Stimulated activated CD4-positive, alpha-beta T cell treated with anti-CD3 and anti-CD28 coated beads, Interleukin-4, amount 100 ng/mL, for 1 hour (primary cell): ENCODE measurements at places on chromosomes 7 and 10.

- no peak for DNase-seq
These were observed 441.4 kb downstream of the CNTNAP2 start for GRCh38 chr7:146557971-146558469.

DNA sequence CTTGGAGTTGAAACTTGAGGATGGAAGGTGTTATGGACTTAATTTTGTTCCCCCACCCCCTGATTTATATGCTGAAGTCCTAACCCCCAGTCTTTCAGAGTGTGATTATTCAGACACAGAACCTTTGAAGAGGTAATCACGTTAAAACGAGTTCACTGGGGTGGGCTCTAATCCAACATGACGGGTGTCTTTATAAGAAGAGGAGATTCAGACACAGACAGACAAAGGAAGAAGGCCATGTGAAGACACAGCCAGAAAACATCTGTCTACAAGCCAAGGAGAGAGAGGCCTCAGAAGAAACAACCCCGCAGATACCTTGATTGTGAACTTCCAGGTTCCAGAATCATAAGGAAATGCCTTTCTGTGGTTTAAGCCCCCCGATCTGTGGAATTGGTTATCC lies 37.0 kb downstream of the GHRHR start:
- DNase-seq: no peak

GRCh38 chr7:124351950-124352349 lies 319.1 kb upstream of the TMEM229A start:
- DNase-seq: no peak

GRCh38 chr7:98378210-98378819 lies 22.6 kb downstream of the BAIAP2L1 start:
- DNase-seq: no peak

GRCh38 chr7:93148144-93148543 lies at the start of gene SAMD9L:
Gene SAMD9L, minus strand, starts transcription at chr7:93148385. Its CDS starts 12,414 bp downstream, at chr7:93135971.
- DNase-seq: no peak

DNA sequence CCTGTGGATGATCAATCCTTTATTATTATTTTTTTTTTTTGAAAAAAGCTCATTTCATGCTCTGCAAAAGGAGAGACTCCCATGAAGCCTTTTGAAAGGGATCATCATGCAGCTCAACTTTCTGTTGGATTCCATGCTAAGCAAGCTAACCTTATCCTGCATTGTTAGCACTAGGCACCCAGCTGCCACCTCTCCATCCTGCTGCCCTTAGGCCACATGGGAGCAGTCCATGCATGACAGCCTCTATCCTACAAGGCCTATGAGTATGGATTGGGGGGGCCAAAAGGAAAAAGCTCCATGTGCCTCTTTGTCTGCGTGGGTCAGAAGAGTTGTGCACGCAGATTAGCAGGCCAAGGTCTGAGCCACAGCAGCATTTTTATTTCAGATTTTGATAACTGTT lies 19.2 kb downstream of the SMNDC1 start:
- DNase-seq: no peak

GRCh38 chr7:116571037-116571436 lies 46.2 kb downstream of the CAV1 start:
- DNase-seq: no peak

DNA sequence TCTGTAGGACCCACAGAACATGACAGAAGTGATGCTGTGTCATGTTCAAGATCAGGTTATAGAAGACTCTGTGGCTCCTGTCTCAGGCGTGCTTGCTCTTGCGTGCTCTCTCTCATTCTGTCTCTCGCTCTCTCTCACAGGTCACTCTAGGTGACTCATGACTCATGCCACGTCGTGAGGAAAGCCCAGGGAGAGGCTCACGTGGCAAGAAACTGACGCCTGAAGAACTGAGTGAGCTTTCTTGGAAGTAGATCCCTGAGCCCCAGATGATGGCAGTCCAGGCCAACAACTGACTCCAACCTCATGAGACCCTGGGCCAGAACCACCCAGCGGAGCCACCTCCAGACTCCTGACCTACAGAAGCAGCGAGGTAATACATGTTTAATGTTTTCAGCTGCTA lies 103.3 kb downstream of the DNMBP start:
- no peak for DNase-seq

- DNase-seq: no peak
These were observed 229.3 kb downstream of the DGKB start for GRCh38 chr7:14673202-14673601.

GRCh38 chr7:90621125-90621746 lies 25.1 kb downstream of the CDK14 start:
- no peak for DNase-seq

DNA sequence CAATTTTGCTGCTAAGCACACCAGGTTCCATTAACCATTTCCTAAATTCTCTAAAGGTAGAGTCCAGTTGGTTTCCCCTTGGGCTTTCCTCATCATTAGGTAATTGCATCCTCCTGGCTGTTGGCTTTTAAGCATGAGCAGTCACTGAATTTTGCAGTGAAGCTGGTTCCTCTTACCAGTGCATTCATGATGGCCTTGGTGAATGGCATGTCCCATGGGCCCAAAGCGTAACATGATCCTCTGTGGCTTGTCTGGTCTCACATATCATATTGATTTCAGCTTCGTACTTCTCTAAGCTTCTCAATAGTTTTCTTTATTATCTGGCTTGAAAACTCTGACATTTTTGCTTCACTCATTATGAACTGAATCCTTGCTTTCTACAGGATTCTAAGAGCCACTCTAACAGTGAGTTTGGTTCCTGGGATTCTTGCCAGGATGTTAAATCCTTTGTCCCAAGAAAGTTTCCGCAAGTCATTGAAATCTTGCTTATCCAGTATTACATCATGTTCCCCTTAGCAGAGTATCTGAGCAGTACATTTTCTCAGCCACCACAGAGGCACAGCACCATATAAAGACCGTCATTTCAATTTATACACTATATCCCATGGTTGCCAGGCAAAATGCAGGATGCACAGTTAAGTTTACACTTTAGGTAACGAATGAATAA lies 134.2 kb downstream of the PTN start:
- no peak for DNase-seq

- no peak for DNase-seq
These were observed 57.0 kb downstream of the P4HA1 start for GRCh38 chr10:73039635-73040034.

DNA sequence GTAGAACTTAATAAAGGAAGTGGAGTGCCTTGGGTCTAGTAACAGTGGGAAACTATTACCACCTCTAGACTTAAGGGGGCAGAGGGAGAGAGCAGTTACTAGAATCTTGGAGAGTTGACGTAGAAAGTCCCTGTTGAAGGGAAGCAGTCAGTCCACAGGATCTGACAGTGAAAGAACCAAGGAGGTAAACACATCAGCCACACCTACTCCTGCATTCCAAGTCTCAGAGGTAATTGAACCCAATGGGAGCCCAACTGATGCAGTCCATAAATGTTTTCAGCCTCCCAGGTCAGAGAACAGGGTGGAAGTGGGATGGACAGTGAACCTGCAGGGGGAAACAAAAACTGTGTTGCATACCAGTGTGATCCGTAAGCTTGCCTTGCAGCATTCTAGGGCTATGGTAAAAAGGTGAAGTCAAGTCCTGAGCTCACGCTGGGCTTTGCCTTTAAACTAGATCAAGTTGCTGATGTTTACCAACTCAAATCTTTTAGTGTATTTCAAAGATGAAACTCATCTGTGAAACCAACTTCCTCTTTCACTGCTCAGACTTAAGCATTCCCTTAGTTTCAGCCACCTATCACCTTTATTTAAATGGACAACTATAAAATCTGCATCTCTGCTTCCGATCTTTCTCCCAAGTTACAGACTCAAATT lies 57.2 kb downstream of the SLC16A12 start:
- no peak for DNase-seq

DNA sequence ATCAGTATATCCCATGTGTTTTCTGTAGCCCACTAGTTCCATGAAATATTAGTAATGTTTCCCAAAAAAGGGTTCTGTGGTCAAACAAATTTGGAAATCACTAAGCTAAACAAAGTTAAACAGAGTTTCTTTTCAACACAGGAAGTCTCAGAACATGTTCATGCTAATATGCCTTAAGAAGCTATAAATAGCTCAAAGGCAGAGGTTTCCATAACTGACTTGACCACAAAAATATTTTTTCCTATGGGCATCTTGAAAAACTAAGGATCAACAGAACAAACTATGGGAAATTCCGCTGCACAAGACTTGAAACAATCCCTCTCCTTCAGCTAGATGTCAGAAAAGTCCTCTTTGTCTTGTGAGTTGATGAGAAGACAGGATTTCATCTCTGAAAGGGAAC lies 59.7 kb downstream of the SEM1 start:
- DNase-seq: no peak

DNA sequence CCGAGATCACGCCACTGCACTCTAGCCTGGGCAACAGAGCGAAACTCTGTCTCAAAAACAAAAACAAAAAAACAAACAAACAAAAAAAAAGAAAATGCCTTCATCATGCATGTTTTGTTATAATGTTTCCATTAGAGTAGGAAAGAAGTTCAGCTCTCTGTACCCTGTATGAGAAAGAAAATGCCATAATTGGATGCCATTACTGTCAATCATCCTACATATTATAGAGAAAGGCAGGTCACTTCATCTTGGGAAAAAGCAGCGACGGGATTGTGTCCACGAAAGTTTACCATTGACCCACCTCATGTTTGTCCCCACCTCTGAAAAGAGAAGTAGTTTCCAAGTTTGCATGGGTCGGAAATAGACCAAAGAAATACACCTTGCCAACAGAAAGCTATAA lies 33.8 kb downstream of the SEC61G start:
- no peak for DNase-seq

DNA sequence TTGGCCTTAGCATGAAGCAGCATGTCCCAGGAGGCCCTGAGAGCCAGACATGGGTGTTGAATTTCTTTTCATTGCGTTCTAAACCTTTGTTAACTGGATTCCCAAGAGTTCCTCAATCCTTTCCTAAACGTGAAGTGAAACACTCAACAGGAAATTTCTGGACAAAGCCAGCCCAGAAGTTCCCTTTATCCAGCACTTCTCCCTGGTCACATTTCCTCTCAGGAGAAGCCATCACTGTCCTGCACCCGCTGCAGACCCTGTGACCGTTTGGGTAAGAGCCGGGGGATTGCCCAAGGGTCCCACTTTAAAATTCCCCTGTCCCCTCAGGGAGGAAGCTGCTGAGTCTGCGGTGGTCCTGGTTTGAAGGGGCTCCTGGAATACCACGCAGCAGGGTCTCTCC lies 88.0 kb upstream of the ZPBP start:
- no peak for DNase-seq

DNA sequence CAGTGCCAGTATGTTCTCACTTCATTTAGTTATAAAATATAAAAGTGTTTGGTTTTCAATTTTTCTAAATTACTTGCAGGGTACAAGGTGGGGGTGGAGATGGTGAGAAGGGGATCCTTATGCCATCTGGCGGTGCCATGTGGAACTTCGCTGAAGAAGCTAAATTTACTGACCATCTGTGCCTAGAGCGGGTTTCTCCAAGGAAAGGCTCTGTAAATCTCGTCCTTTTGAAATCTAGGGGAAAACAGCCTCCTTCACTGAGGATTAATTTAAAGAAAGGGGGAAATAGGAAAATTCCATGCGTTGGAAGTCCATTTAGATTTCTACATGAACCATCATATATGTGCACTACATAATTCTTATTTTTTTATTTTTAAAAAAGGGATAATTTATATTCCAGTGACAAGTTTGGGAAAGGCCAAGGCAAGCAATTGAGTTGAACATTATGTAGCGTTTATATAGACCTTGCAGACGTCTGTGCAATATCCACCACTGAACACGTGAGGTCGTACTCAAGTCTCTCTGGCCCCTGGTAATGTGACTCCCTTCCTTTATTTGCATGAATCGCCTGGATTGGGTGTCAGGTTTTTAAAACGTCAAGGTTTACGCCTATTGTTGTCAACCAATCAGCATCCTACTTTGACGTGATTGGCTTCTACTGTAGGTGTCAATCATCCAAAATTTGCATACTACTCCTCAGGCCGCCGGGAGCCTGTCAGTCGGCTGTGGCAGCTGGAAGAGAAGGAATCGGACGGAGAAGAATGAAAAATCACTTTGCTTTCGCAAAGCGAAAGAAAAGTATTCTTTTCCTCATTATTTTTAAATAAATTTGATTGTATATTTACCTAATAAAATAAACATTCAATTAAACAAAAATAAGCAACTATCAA lies 297.1 kb upstream of the NFE2L3 start:
- DNase-seq: no peak

GRCh38 chr10:126201603-126202002 lies 186.7 kb downstream of the ADAM12 start:
- no peak for DNase-seq

- no peak for DNase-seq
These were observed 625.5 kb downstream of the KCNMA1 start for GRCh38 chr10:77011874-77012811.

- DNase-seq: no peak
These were observed 296.7 kb downstream of the GFRA1 start for GRCh38 chr10:115976342-115976741.

DNA sequence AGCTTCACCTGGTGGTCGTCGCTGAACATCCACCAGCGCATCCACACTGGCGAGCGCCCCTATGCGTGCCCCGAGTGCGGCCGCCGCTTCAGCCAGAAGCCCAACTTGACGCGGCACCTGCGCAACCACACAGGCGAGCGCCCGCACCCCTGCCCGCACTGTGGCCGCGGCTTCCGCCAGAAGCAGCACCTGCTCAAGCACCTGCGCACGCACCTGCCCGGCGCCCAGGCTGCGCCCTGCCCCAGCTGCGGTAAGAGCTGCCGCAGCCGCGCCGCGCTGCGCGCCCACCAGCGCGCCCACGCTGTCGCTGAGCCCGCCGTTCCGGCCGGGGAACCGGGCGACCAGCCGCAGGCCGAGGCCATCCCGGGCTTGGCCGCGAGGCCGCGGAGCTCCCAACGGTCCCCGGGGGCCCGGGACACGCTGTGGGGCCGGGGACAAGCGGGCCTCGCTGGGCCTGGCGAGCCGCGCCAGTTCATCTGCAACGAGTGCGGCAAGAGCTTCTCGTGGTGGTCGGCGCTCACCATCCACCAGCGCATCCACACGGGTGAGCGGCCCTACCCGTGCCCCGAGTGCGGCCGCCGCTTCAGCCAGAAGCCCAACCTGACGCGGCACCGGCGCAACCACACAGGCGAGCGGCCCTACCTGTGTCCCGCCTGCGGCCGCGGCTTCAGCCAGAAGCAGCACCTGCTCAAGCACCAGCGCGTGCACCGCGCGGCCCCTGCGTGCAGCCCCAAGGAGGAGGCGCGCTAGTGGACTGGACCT lies 18.4 kb downstream of the ZNF775 start:
- DNase-seq: no peak

DNA sequence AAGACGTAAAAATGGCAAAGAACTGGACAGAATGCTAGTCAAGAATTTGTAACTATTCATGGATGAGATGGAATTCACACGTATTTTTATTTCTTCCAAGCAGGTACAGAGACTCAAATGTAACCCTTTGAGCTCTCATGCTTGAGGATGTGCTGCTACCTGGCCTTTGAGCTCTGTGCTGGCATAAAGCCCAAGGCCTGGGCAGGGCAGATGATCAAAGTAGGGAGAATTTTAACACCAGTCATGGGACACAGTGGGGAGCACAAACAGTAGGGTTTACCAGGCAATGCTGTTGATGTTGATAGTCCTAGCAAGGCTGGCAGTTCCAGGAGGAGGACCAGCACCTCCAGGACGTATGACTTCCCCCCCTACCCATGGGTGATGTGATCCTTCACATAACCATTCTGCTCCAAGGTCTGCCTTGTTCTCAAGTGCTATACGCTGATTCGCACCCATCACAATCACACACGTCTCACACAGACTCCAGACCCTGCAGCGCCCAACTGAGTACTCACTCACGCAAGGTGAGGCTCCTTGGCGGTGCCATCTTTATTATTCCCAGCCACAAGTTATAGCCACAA lies 48.6 kb upstream of the DLG5 start:
- no peak for DNase-seq

GRCh38 chr7:108421720-108422331 lies 34.4 kb downstream of the NRCAM start:
- DNase-seq: no peak
